Activated naive CD4-positive, alpha-beta T cell treated with anti-CD3 and anti-CD28 coated beads for 36 hours (primary cell): ENCODE measurements at places on chromosomes 2 and 18. TPM values are rescaled to one million over a fixed set of nuclear protein-coding genes. Genes with fewer than 3 reads are reported as not detected.

Gene CRACDL
- total RNA-seq, result 0.14 TPM

Gene SELENOI
- total RNA-seq, result 20.0 TPM

Gene ATAD2B
- 12.9 TPM for total RNA-seq

Gene LAPTM4A
- total RNA-seq, result 23.4 TPM

Gene INHBB
- not detected for total RNA-seq

Gene ITSN2
- 46.1 TPM for total RNA-seq

Gene ANKRD30BL
- total RNA-seq, result not detected

Gene DSG4
- not detected for total RNA-seq

Gene STK16
- 35.5 TPM for total RNA-seq

Gene KCNE4
- total RNA-seq, result not detected

Gene GKN1
- total RNA-seq, result not detected

Gene B3GNT7
- not detected for total RNA-seq

Gene NBAS
- total RNA-seq, result 45.5 TPM

Gene GKN2
- total RNA-seq, result not detected

Gene CHRNA1
- not detected for total RNA-seq

Gene LRPPRC
- 175 TPM for total RNA-seq

Gene ZNF892
- 2.7 TPM for total RNA-seq

Gene TUBB8B
- not detected for total RNA-seq

Gene TMEM178A
- 0.25 TPM for total RNA-seq

Gene TUBA4B
- total RNA-seq, result not detected

Gene CCDC195
- total RNA-seq, result not detected

Gene AMER3
- not detected for total RNA-seq

Gene HNMT
- total RNA-seq, result not detected

Gene AKAIN1
- not detected for total RNA-seq

Gene SCYGR4
- total RNA-seq, result not detected

Gene ZNF385B
- not detected for total RNA-seq

Gene EGR4
- total RNA-seq, result 0.07 TPM

Gene CBLN2
- not detected for total RNA-seq

Gene HOXD1
- not detected for total RNA-seq

Gene RFTN2
- total RNA-seq, result not detected

Gene SNORC
- total RNA-seq, result 1.1 TPM

Gene GALR1
- total RNA-seq, result not detected

Gene COLEC12
- total RNA-seq, result not detected

Gene PLEKHH2
- total RNA-seq, result 0.72 TPM

Gene C2orf80
- not detected for total RNA-seq

Gene ZNF804A
- total RNA-seq, result not detected

Gene LBH
- total RNA-seq, result 71.4 TPM

Gene KCNG2
- not detected for total RNA-seq

Gene IRS1
- 2.7 TPM for total RNA-seq

Gene REG1B
- not detected for total RNA-seq

Gene ABHD1
- total RNA-seq, result 0.19 TPM

Gene PPP4R3B
- total RNA-seq, result 55.4 TPM
